ENCODE measurements at places on chromosomes 5 and 9. TPM values are rescaled to one million over a fixed set of nuclear protein-coding genes. Genes with fewer than 3 reads are reported as not detected.
A peak's percentile ranks its signal among the peaks of the same experiment; 100 is the strongest.

DNA sequence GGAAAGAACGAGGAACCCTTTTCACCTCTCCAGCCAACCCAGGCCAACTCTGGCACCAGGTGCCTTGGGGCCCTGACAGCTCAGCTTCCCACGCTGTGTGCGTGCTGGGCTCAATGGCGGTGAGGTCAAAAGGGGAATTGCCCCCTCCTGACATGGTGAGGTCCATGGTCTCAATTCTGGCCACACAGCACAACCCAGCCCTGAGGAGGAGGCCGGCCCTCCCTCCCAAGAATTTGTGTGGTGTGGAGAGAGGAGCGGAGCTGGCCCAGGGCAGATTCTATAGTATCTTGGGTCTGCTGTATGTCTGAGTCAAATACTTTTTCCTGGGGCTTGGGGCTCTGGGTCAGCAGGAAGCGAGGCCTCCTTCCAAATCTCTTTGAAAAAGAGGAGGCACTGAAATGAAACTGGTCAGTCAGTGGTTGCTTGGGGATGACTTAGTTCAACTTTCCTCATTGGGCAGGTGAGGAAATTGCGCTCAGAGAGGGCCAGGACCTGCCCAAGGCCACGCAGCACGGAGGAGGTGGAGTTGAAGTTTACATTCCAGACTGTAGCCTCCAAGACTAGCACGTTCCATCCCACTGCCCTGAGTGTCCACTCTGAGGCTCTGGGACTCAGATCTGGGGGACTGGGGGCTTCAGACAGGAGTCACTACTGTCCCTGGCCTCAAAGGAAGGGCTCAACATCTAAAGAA is 15.6 kb downstream of the COL27A1 start:
- no peak overlapping the region for H3K4me3 ChIP-seq
- no peaks in the 10 kb centered on the region for H3K27me3 ChIP-seq
- no peak for DNase-seq
- no peak overlapping the region for H3K27ac ChIP-seq
- H3K4me1 ChIP-seq = no peaks in the 10 kb centered on the region
- H3K36me3 ChIP-seq = no peaks in the 10 kb centered on the region

DNA sequence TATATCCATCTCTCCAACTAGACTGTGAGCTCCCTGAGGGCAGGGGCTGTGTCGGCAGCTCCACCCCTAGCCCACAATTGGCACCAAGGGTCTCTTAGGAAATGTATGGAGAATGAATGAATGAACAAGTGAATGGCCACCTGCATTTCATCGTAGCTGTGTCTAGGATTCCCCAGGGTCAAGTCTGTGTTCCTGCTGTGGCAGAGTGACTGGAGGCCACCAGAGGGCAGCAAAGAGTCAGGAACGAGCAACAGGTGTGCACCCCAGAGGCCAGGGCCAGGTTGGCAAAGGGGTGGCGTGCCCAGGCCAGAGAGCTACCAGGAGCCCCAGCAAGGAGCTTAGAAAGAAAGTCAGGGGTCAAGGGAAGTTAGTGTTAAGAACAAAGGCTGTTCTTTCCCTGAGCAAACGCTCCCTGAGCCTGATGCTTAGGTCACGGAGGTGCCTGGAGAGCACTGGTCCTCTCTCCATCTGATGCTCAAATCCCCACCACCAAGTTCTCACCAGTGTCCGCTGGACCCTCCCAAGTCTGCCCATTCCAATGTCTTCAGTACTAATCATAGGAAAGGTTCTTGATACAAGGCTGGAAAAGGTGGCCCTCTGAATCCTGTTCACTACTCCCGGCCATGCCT is 160.7 kb downstream of the PAX5 start:
- H3K27me3 ChIP-seq = no peaks in the 10 kb centered on the region
- H3K36me3 ChIP-seq = no peaks in the 10 kb centered on the region
- H3K4me3 ChIP-seq = no peak overlapping the region
- no peaks in the 10 kb centered on the region for H3K4me1 ChIP-seq
- no peak overlapping the region for H3K27ac ChIP-seq
- DNase-seq = peak; percentile 57

DNA sequence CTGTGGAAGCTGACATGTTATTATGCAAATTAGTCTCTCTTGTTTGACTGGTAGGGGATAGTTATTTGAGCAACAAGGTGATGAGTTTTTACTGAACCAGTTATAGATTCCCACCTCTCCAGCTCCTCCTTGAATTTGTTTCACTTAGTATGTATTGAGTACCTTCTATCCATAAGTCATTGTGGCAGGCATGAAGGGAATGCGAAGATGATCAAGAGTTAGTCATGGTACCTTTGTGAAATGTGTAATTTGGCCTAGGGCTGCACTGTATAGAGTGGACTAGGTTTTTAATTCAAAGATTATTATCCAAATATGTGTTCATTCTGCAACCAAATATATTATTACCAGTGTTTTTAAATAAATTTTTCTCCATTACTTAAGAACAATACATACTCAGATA is 110.1 kb downstream of the HACD4 start:
- peaks cover 3% of the 10 kb centered on the region for H3K36me3 ChIP-seq
- no peaks in the 10 kb centered on the region for H3K4me1 ChIP-seq
- no peak overlapping the region for H3K27ac ChIP-seq
- no peak for DNase-seq
- no peaks in the 10 kb centered on the region for H3K27me3 ChIP-seq

Gene IL7R
- 30.4 TPM for total RNA-seq

GRCh38 chr5:168883281-168883741 is 304.1 kb upstream of the PANK3 start:
- no peak for DNase-seq
- no peaks in the 10 kb centered on the region for H3K36me3 ChIP-seq
- H3K27ac ChIP-seq = no peak overlapping the region
- no peak overlapping the region for H3K4me3 ChIP-seq
- no peaks in the 10 kb centered on the region for H3K27me3 ChIP-seq
- H3K4me1 ChIP-seq = no peaks in the 10 kb centered on the region

Gene TAF11L2
- not detected for total RNA-seq

Gene IL33
- not detected for total RNA-seq

Gene TAF11L10
- not detected for total RNA-seq

Gene BAAT
- not detected for total RNA-seq

DNA sequence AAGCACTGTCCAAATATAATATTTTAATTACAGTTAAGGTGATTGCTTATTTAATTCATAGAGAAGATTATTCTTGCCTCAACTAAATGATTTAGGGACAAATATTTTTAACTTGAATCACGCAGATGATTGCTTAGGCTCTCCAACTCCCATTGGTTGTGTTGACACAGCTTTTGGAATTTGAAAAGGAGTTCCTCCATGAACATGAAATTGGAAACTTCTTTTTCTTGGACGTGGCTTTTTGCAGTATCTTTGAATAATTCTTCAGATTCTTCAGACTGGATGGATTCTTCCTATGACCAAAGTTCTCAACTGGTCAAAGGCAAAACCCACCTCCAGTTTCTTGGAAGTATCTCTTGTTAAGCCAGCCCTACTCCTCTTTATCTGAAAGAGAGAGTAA is 456.4 kb upstream of the KLF4 start:
- no peak overlapping the region for H3K27ac ChIP-seq
- H3K27me3 ChIP-seq = no peaks in the 10 kb centered on the region
- DNase-seq = no peak
- H3K36me3 ChIP-seq = no peaks in the 10 kb centered on the region
- no peaks in the 10 kb centered on the region for H3K4me1 ChIP-seq

DNA sequence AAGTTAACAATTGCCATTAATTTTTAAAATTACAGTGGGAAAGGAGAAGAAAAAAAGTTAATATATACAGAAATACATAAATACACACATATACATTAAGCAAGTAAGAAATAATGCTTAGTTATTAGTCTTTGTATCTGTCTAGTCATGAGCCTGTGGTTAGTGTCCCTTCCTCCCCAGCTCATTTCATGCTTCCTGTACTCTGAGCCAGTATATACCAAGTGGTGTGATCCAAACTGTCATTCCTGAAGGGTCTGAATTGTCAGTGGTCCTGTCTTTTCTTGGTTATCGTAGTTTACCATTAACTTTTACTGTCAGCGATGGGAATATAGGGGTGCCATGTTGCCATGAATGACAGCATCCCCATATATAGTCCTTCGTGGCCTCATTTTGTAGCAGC is 24.2 kb upstream of the STOM start:
- no peak overlapping the region for H3K27ac ChIP-seq
- H3K4me1 ChIP-seq = no peaks in the 10 kb centered on the region
- H3K27me3 ChIP-seq = no peaks in the 10 kb centered on the region
- no peak for DNase-seq

- H3K27me3 ChIP-seq = no peaks in the 10 kb centered on the region
- H3K4me3 ChIP-seq = no peak overlapping the region
- DNase-seq = no peak
- peaks cover 30% of the 10 kb centered on the region for H3K36me3 ChIP-seq
Observed at GRCh38 chr5:305050-305449, 16.5 kb upstream of the AHRR start.

GRCh38 chr5:142869886-142870285 is 99.7 kb downstream of the ARHGAP26 start:
- H3K27ac ChIP-seq = no peak overlapping the region
- DNase-seq = no peak
- H3K27me3 ChIP-seq = no peaks in the 10 kb centered on the region
- no peak overlapping the region for H3K4me3 ChIP-seq
- H3K4me1 ChIP-seq = peaks cover 5% of the 10 kb centered on the region
- peaks cover 6% of the 10 kb centered on the region for H3K36me3 ChIP-seq

DNA sequence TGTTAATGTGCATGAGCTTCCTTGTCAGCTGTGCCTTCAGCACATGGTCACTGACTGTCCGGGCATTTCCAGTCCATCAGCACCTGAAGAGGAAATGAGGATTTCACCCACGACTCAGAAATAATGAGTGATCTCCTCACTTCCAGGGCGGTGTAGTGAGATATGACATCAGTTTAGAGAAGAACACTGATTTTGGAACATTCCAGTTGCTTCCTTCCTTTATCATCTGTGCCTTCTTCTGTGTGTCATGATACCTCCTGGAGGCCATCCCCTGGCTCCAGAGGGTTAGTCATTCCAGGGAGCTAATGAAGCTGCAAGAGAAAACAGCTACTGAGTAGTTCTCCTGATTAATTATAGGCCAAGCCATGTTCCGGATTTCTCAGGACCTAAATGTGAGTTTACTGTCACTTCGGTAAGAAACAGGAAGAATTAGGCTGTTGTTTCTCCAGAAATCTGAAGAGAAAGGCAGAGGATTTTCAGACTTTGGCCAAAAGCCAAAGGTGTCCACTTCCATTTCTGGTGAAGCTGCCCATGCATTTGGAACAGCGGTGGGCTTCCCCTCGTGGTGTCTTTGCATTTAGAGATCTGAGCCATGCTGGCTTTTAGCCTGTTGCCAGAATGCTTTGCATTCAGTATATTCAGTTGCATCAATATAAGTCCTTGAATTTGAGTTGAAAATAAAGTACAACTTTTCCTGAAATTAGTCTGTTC is 161.3 kb upstream of the OTULINL start:
- no peak overlapping the region for H3K4me3 ChIP-seq
- no peak for DNase-seq
- peaks cover 4% of the 10 kb centered on the region for H3K36me3 ChIP-seq

DNA sequence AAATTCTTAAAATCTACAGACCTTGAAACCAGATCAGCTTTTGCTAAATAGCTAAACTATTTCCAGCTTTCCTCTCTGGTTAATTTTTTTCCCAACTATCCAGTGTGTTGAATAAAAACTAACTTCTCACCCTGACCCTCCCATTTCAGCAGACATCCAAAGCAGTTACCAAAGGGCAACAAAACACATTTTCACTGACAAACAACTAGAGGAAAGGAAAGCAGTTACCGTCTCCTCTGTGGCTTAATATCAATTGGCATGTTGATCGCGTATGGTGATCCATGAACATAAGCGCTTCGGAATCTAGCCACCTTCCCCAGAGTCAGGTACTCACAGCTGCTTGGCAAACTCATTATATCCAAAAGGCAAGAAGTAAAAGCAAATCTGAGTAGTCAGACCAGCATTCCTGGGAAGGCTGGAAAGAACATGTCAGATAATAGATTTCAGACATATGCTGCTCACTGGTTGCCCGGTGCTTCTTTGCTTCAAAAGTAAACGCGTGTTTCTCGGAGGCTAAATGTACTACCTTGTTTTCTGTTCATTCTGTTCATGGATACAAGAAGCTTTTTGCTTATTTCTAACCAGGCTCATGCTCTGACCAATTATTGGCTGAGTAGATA is 463.4 kb downstream of the PDE4D start:
- H3K4me3 ChIP-seq = no peak overlapping the region
- H3K27me3 ChIP-seq = no peaks in the 10 kb centered on the region
- no peak overlapping the region for H3K27ac ChIP-seq
- DNase-seq = no peak

GRCh38 chr5:13692172-13692571 is 252.3 kb downstream of the DNAH5 start:
- H3K27ac ChIP-seq = no peak overlapping the region
- H3K4me1 ChIP-seq = no peaks in the 10 kb centered on the region
- H3K27me3 ChIP-seq = no peaks in the 10 kb centered on the region
- no peak overlapping the region for H3K4me3 ChIP-seq
- H3K36me3 ChIP-seq = no peaks in the 10 kb centered on the region
- no peak for DNase-seq

- peak; percentile 7 for DNase-seq
- peaks cover 19% of the 10 kb centered on the region for H3K4me1 ChIP-seq
- H3K27ac ChIP-seq = no peak overlapping the region
- H3K36me3 ChIP-seq = no peaks in the 10 kb centered on the region
Observed at GRCh38 chr5:69492923-69493395, 369 bp downstream of the OCLN start.

Gene COL15A1
- 0.18 TPM for total RNA-seq

GRCh38 chr5:15929611-15930263 is 249.9 kb downstream of the MARCHF11 start:
- no peak overlapping the region for H3K4me3 ChIP-seq
- no peaks in the 10 kb centered on the region for H3K27me3 ChIP-seq
- no peak for DNase-seq
- H3K36me3 ChIP-seq = no peaks in the 10 kb centered on the region
- H3K4me1 ChIP-seq = no peaks in the 10 kb centered on the region

DNA sequence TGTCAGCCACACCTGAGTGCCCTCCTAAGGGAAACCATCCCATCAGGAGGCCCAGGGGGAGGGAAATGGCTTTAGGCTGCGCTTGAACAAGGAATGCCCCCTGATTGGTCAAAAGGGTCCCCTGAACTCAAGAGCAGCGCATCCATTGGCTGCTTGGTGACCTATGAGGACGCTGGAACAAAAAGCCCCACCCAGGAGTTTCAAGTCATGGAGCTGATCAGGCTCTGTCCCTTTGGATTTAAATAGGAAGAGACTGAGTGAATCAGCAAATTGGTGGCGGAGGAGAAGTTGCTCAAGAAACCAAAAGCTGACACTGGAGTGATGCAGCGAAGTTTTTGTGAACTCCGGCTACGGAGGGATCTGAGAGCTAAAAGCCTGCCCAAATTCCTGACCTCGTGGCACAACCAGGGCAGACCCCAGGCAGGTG is 66.7 kb downstream of the SMIM23 start:
- H3K4me1 ChIP-seq = peaks cover 16% of the 10 kb centered on the region
- no peaks in the 10 kb centered on the region for H3K36me3 ChIP-seq
- DNase-seq = no peak

DNA sequence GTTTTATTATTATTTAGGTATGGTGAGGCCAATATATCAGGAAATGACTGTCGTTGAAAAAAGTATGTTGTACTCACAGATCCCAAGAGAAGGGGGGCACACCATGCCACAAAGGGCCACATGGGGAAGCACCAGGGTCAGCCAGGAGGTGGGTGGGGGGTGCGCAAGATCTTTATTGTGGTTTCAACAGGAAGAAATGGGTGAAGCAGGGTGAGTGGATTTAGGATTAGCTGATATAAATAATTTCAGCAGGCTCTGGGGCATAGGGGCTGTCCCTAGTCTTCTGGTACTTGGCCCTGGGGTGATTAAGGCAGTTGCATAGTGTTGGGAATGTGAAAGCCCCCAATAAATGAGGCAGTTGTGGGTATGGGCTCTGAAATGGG is 8.6 kb downstream of the PDCD1LG2 start:
- DNase-seq = no peak
- H3K4me3 ChIP-seq = no peak overlapping the region
- no peaks in the 10 kb centered on the region for H3K36me3 ChIP-seq
- H3K27ac ChIP-seq = no peak overlapping the region
- H3K4me1 ChIP-seq = peaks cover 6% of the 10 kb centered on the region

Gene C5orf46
- not detected for total RNA-seq
